ENCODE measurements at places on chromosomes 6 and 20.
A peak's percentile ranks its signal among the peaks of the same experiment; 100 is the strongest.

DNA sequence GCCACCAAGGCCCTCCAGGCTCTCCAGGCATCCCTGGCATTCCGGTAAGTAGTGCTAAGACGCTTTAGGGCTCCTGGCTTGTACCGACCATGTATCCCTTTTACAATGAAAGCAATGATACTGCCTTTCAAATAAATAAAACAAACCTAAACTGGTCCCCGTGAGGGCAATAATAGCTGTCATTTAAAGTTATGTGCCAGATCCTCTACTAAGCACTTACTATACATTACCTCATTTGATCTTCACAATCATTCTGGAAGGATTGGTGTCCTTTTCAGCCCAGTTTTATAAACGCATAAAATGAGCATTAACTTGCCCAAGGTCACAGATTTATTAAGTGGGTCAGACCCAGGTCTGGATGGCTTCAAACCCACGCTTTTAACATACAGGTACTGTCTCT, 114.7 kb downstream of the COL9A1 start:
- no peak for DNase-seq

GRCh38 chr20:58716476-58717277, 24.1 kb downstream of the NPEPL1 start:
- no peak for DNase-seq

DNA sequence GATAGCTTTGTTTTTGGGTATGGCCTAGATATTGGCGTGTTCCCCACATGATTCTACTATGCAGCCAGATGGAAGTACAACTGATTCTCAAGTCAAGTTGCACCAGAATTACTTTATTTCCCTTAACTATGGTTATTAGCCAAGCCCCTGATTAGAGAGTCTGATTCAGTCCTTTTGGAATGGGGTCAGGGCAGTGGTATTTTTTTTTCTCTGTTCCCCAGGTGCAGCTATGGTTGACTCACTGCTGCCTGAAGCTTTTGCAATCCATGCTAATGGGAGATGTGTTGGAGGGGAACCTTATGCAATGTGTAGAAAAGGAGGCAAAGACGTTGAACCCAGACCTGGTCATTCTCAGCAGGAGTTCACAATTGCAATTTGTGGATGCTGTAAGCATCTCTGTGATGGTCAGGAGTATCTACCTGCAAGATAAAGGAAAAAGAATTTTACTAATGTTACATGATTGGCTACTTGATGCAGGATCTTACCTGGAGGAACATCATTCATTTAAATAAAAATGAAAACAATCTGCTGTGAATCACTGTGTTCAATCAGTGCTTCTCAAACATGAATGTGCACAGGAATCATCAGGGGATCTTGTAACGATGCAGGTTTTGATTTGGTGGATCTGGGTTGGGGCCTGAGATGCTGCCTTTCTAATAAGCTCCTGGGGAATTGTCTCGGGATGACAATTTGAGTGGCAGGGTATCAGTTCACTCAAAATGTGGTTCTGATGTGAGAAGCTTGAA, 49.4 kb downstream of the PFDN4 start:
- no peak for DNase-seq

- DNase-seq: no peak
These were observed 46.9 kb downstream of the DLGAP4 start for GRCh38 chr20:36352843-36353553.

- peak; percentile 8 for DNase-seq
These were observed 73.2 kb downstream of the ROS1 start for GRCh38 chr6:117352466-117353081.

- no peak for DNase-seq
These were observed 194.0 kb downstream of the GMPR start for GRCh38 chr6:16432075-16433032.

DNA sequence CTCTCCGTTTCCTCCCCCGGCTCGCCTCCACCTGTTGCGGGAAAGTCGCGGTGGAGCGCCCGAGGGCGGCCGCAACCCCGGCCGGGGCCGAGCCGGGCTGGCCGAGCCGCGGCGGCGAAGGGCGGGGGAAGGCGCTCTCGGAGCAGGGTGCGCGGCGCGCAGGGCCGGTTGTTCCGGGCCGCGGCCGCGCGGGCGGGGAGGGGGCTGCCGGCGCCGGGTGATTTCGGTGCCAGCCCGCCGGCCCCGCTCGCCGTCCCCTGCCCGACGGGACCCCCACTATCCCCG, 235 bp downstream of the MAP7 start:
- peak; percentile 31 for DNase-seq

DNA sequence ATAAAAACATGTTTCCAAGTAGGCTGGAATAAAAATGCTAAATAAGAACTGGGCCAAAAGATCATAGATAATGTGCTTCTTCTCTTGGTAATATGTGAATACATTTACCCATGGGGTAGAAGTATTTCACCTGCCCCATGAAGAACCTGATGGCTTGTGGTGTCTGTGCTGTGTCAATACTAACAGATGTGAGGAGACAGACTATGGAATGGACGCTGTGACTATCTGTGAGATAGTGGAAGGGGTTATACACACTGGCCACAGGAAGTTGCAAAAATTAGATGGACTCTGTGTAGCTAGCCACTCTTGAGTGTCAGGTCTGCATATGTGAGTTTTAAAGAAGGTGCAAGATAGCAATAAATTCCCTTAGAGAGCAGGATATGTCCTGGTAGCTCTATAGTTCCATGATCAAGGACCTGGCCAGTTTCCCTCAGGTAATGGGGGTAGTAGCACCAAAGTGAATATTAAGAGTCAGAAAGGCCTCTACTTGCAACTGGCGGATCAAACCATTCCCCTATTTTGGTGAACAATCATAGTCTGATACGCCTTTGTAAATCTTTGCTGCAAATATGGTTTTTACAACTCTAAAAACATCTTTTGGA, 48.6 kb downstream of the NEDD9 start:
- DNase-seq: no peak

DNA sequence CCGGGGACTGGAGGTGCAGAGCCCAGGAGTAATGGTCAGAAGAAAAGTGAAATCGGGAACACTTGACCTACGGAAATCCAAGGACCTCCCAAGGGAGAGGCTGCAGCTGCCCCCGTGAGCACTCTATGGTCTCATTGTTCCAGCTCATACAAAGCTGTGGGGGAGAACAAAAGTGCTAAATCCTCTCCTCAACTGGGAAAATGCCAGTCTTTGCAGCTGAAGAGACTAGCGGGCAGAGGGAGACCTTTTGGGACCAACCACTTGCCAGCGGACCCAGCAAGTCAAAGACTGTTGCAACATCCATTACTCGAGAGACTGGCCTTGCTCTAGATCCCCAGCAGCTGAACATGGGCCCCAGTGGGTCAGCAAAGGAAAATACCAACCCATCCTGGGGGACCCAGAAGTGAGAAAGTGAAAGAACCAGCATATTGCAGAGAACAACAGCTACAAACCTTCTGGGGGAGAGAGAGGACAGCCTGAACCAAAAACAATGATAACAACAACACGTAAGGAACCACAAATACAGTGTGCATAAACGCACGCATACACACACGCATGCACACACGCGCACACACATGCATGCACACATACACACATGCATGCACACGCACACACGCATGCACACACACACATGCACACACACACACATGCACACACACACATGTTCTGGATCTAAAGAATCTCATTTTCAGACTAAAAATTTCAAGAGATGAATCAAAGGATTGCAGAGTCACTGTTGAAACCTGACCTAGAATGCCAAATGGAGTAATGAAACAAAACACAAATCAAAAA, 24.7 kb upstream of the ELMO2 start:
- DNase-seq: no peak

DNA sequence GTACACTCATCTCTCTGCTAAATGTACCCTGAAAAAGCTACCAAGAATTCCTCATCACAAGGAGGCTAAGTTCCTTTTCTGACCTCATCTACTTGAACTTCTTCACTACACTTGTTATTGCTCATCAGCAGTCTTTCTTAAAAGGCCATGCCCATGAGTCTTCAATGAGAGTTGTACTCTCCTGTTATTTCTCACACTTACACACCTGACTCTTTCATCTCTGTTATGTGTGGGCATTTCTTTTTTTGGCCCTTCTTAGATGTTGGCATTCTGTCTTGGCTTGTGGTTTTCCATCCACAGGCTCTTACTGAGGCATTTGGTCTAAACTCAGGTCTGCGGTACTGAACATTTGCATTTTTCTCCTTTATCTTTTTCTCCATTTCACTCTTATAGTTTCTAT, 10.7 kb upstream of the SLC17A1 start:
- no peak for DNase-seq

DNA sequence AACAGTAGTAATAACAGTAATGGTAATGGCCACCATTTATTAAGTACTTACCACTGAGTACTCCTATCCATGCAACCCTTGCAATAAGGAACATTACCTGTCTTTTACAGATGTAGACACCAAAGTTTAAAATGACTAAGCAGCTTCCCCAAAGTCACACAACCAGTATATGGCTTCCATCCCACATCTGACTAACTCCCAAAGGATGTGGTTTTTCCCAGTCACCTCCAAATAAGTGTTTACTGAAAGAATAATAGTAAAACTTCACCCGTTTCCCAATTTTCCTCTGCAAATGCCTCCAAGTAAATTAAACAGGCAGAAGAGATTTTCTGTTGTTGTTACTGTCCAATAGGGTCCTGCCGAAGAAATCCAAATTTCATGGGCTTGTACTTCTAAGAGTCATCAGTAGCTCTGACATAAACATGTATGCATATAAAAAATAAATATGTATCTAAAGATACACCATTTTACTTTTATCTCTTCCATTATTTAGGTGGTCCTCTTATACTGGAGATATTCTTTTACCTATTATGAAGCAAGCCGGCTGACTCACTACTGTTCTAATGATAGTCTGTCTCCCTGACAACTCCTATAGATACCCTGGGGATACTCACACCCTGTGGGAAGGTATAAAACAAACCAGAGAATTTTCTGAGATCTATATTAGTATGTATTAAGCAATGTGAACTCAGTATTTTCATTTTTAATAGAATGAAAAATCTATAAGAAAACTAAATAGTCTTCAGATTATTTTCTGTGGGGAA, 77.9 kb upstream of the ID4 start:
- peak; percentile 14 for DNase-seq

DNA sequence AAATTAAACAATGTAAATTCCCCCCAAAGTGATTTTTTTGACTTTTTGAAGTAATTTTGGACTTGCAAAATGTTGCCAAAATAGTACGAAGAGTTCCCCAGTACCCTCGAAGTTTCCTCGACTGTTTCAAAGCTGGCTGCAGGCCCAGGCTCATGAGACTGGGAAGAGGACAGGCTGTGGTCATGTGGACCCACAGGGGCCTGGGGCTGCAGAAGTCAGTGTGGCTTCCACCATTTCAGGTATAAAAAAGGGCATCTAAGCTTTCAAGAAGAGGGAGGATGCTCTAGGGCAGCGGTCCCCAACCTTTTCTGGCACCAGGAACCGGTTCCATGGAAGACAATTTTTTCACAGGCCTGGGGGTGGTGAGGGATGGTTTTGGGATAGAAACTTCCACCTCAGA, 75.0 kb downstream of the PTPN1 start:
- no peak for DNase-seq

DNA sequence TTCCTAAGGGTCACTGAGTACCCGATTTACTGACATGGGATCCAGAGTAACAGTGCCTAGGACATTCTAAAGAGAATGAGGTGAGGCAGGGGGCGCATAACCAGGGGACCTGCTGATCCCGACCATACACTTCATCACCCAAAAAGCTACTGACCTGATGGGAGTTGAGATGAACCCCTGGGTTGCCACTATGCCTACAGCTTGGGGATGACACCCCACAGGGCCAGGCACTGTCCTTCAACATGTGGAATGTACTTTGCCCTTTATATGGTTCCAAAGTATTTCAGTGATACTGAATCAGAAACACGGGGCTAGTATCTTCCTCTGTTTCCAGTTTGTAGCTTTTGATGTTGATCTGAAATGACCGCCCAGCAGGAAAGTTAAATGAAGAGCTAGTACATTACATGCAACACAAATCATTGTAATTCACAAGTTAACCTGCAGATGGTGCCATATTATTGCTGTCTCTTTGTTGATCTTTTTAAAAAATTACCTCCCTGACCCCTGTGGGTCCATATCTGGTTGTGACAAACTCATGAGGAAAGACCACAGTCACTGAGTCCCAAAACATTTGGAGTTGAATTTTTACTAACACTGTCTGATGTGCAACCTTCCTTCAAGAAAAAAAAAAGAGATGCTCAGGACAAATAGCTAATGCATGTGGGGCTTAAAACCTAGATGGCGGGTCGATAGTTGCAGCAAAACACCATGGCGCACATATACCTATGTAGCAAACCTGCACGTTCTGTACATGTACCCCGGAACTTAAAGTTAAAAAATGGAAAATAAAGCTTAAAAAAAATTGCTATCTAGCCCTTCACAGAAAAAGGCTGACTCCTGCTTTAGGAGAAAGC, 42.7 kb upstream of the GCNT2 start:
- peak; percentile 63 for DNase-seq

GRCh38 chr6:116349216-116349615, 21.5 kb upstream of the DSE start:
- DNase-seq: no peak

GRCh38 chr20:5668529-5668868, 81.7 kb upstream of the SHLD1 start:
- no peak for DNase-seq

DNA sequence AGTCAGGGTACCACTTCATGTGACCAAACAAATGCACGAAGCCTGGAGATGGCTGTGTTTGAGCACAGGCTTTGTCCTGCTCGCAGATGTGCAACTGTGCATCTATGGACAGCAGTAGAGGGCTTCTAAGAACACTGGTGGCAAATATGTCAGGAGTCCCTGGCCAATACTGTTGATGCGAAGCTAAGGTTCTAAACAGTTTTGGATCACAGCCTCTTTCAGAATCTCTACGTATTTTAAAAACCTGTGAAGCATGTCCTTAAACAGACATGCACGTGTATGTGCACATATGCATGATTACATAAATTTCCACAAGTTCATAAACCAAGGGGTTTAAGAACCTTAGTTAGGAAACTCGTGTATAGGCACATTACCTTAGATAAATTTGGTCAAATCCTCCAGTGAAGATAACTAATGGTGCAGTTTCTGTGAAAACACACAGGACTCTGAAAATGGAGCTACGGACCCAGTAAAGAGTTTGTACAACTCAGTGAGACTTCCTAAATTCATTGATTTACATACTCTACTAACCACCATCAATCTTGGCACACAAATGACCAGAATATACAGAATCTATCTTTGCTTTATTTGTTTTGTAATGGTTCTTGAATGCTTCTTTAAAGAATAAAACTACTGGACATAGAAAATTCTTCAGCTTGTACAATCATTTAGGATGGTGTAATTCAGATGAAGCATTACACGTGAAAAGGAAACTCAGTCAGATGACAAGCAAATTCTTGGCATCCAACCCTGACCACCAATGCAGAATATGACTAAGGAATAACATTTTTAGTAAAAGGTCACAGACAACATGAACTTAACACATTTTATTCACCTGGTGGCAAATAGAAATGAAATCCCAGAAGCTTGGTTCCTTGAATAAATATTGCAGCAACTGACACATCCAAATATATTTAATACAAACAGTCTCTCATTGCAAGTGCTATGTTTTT, 27.4 kb downstream of the KCNQ5 start:
- DNase-seq: peak; percentile 6

GRCh38 chr6:158465257-158465656, 94.6 kb upstream of the TMEM181 start:
- no peak for DNase-seq
